CD4-positive, alpha-beta T cell treated with Interleukin-10 for 1 hour (primary cell): ENCODE measurements at places on chromosomes 6 and 20.

- no peak for DNase-seq
These were observed 107.8 kb upstream of the CD93 start for GRCh38 chr20:23193801-23194384.

GRCh38 chr6:37238381-37238780, 19.2 kb upstream of the TBC1D22B start:
- no peak for DNase-seq

- DNase-seq, result no peak
These were observed 378.6 kb downstream of the SMOC2 start for GRCh38 chr6:168819546-168819945.

GRCh38 chr6:105397987-105398386, 4.9 kb downstream of the PREP start:
- DNase-seq, result peak; percentile 20

DNA sequence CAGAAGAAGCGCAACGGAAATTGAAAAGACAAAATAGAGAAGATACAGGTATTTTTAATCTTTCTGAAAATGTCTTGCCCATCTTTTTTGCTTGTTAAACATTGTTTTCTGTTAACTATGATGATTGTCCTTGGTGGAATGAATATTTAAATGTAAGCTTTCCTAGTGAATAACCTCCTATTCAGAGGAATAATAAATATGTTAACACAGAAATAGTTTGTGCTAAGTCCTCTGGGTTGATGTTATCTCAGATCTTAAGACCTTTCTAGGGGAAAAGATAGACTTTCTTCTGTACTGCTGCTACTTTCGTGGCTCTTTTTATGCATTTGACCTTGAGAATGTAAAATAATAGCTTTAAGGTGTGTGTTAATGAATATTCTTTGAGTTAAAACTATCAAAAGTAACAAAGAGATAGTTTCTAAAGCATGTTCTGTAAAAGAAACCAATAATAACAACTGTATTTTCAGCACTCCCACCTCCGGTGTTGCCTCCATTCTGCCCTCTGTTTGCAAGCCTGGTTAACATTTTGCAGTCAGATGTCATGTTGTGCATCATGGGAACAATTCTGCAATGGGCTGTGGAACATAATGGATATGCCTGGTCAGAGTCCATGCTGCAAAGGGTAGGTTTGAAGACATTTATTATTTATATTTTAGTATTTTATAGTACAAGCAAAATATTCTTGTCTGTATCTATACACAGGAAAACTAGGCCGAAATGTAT, 70.2 kb downstream of the PRPH2 start:
- no peak for DNase-seq
